ENCODE measurements at places on chromosomes 4 and X. TPM values are rescaled to one million over a fixed set of nuclear protein-coding genes. Genes with fewer than 3 reads are reported as not detected.

DNA sequence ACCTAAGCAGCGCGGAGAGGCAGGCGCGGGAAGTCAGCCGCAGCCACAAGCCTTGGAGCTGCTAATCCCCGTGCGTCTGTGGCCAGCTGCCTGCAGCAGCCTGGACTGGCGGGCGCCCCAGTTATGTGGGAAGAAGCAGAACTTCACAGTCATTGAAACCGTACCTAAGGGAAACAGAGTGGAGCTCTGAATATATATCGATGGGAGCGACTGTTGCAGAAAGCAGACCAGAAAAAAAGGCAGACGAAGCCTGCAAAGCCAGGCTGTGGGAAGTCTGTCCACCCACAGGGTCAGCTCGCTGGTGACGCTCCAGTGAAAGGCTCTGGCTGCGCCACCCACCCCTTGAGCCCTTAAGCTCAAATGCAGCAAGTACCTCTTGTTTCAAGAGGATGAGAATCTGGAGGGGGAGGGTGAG is 24.7 kb downstream of the KCNE5 start:
- no peaks in the 10 kb centered on the region for H3K36me3 ChIP-seq
- DNase-seq = peak; percentile 7
- peaks cover 18% of the 10 kb centered on the region for H3K4me1 ChIP-seq
- peak overlapping the region; percentile 75 for H3K4me3 ChIP-seq
- H3K27ac ChIP-seq = no peak overlapping the region

- H3K27me3 ChIP-seq = peaks cover 98% of the 10 kb centered on the region
- peaks cover 27% of the 10 kb centered on the region for H3K4me1 ChIP-seq
- H3K36me3 ChIP-seq = peaks cover 15% of the 10 kb centered on the region
- no peak overlapping the region for H3K27ac ChIP-seq
- DNase-seq = no peak
Observed at GRCh38 chr4:173505924-173506518, 24.0 kb downstream of the HAND2 start.

DNA sequence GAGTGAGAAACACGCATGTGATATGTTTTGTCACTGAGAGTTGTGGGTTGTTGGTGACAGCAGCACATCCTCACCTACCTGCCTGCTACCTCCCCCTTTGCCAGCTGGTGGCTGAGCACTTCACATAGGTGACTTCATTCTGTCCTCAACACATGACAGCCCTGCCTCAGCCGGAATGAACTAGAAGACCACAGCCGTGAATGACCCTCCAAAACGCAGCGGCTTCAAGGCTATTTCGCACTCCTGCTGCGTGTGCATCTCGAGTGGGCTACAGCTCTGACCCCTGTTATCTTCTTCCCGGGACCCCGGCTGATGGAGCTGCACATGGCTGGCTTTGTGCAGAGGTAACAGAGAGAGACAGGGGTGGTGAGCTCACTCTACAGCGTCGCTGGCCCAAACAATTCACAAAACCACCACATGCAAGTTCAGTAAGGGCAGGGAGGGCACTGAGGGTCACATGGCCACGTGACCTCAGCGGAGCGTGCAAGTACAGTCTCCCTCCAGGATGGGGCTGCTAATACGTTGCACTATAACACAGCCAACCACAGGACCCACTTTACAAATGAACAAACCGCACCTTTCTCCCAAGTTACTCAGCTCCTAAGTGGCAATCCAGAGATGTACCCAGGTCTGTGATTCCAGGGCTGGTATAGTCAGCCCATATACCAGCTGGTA is 6.3 kb upstream of the PPP2R2C start:
- H3K4me1 ChIP-seq = no peaks in the 10 kb centered on the region
- no peak overlapping the region for H3K4me3 ChIP-seq
- no peaks in the 10 kb centered on the region for H3K36me3 ChIP-seq
- DNase-seq = no peak

DNA sequence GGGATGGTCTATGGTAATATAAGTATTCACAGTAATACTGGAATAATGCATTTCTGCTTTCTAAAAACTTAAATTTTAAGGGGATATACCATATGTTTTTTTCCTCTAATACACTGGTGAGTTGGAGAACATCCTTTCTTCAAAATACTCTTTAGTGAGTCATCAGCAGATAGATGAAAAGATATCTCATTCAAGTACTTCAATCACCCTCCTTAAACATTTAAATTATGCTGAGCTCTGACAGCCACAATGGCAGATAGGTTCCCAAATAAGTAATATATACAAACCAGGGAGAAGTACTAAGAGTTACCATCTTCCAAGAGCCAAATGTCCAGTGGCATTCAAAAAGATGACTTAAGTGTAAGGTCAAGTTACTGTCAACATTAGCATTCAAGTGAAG is 52.2 kb downstream of the AMMECR1 start:
- H3K4me1 ChIP-seq = no peaks in the 10 kb centered on the region
- no peaks in the 10 kb centered on the region for H3K27me3 ChIP-seq
- peaks cover 2% of the 10 kb centered on the region for H3K36me3 ChIP-seq
- H3K4me3 ChIP-seq = no peak overlapping the region

DNA sequence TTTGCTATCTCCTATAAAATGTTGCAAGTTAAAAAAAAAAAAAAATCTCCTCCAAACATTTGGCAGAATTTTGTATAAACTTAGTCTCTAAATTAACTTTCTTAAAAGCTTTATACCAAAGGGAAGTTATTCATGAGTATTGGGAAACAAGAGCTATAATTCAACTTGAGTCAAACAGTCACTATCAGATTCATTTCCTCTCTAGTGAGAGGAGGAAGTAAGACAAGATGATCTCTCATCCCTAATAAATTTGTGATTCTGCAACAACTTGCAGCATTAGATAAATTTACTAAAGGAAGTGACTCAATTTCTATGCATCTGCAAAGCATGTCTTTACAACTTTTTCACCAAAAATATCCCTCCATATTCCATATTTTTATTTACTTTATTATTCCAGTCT is 135.4 kb upstream of the GNPDA2 start:
- no peak for DNase-seq
- no peaks in the 10 kb centered on the region for H3K36me3 ChIP-seq
- H3K27me3 ChIP-seq = peaks cover 6% of the 10 kb centered on the region
- peaks cover 4% of the 10 kb centered on the region for H3K4me1 ChIP-seq

- H3K27ac ChIP-seq = no peak overlapping the region
- H3K4me1 ChIP-seq = peaks cover 8% of the 10 kb centered on the region
- H3K36me3 ChIP-seq = no peaks in the 10 kb centered on the region
- no peak for DNase-seq
Observed at GRCh38 chr4:25667931-25668557, 12.4 kb downstream of the SLC34A2 start.

- H3K27ac ChIP-seq = no peak overlapping the region
- H3K4me1 ChIP-seq = peaks cover 7% of the 10 kb centered on the region
- H3K36me3 ChIP-seq = no peaks in the 10 kb centered on the region
- DNase-seq = no peak
Observed at GRCh38 chr4:40241941-40242340, 45.1 kb downstream of the RHOH start.

DNA sequence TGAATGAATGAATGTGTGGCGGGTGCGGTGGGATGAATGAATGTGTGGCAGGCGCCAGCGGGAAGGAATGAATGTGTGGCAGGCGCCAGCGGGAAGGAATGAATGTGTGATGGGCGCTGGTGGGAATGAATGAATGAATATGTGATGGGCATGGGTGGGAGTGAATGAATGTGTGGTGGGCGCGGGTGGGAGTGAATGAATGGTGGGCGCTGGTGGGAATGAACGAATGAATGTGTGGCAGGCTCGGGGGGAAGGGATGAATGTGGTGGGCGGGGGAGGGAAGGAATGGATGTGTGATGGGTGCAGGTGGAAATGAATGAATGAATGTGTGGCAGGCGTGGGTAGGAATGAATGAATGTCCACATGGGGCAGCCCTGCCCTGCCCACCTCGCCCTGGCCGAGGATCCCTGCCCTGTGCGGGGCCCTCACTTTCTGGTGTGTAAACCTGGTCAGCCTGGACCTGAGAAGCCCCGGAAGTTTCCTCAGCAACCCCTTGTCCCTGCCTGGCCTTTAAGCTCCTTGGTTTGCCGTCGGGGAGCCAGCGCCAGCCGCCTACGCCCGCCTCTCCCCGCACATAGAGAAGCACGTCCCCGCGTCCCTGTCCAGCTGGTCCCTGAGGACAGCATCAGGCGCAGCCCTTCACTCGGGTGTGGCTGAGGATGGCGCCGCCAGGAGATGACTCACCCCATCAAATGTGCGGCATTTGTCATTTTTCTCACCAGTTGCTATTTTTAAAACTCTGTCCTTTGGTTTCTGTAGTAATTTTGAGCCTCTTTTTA is 112.8 kb upstream of the LRPAP1 start:
- H3K27me3 ChIP-seq = peaks cover 3% of the 10 kb centered on the region
- peaks cover 9% of the 10 kb centered on the region for H3K4me1 ChIP-seq
- peak overlapping the region; percentile 91 for H3K27ac ChIP-seq
- no peak for DNase-seq
- no peak overlapping the region for H3K4me3 ChIP-seq

DNA sequence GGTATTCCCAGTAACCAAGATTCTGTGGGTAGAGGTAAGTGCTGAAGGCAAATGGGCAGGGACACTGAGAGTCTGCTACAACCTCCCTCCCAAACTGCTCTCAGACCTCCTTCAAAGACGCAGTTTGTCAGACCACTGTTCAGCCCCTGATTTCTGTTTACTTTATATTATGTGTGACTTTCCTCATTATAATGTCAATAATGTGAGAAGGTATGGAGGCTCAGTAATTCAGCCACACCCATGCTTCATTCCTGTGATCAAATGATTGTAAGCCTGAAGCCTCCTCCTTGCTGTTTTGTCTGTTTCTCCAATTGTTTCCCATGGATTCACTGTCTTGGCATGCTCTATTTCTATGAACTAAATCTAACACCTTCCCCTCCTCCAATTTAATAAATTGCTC is 75.6 kb downstream of the SYTL5 start:
- H3K27me3 ChIP-seq = no peaks in the 10 kb centered on the region
- DNase-seq = no peak
- no peak overlapping the region for H3K4me3 ChIP-seq

GRCh38 chr4:75708218-75708691 is 16.1 kb upstream of the USO1 start:
- no peak overlapping the region for H3K4me3 ChIP-seq
- no peaks in the 10 kb centered on the region for H3K36me3 ChIP-seq
- no peak for DNase-seq
- H3K27ac ChIP-seq = no peak overlapping the region
- H3K27me3 ChIP-seq = no peaks in the 10 kb centered on the region
- H3K4me1 ChIP-seq = peaks cover 4% of the 10 kb centered on the region

The HMGN5 gene
- total RNA-seq = 5.0 TPM

The TMEM271 gene
- total RNA-seq = 0.32 TPM

The ATP2B3 gene
- total RNA-seq = 0.05 TPM

The ADAMTS3 gene
- total RNA-seq = 2.7 TPM

Data from neural crest cell (in vitro differentiated cells).